ENCODE measurements at places on chromosomes 3 and 15.

DNA sequence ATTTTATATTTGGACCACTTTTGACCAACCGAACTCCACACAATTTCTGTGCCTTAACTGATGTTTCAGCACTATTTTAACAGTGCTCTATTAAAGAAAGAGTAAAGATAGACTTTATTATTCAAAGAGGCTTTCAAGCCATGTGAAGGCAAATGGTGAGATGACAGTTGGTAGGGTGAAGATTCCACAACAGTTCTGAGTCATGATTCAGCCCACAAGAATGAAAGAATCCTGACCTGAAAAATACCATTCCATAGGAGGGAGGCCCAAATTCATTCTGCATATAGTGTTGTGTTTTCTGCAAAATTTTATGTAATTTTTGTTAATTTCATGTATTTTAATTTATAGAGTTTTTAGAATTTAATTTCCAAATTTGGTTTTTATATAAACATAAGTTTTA lies 135.6 kb upstream of the STAC start:
- no peak for DNase-seq

- no peak for DNase-seq
Measured at GRCh38 chr3:76698136-76698706, 341.7 kb upstream of the ROBO2 start.

DNA sequence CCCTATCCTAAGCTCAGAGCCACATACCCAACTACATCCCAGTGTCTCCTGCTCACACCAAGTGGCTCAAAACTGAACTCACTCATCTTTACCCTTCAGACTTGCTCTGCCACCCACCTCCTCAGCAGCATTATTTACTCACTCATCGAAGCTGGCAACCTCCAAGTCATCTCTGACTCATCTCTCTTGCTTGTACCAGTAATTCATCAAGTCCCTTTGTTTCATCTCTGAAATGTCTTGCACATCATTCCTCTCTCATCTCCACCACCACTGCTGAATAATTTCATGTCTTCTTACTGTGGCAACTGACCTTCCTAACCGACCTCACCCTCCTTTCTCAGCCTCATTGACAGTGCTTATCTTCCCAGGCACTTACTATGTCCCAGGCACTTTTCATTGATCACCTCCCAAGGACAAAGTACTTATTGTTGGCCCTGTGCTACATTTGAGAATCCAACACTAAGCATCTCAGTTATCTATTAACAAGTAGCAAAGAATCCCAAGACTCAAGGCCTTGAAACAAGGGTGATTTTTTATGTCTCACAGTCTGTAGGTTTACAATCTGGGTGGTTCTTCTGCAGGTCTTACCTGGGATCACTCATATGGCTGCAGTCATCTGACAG lies 82.0 kb downstream of the MRPL46 start:
- DNase-seq = no peak

GRCh38 chr3:133938770-133939462 lies 43.2 kb upstream of the RAB6B start:
- no peak for DNase-seq

DNA sequence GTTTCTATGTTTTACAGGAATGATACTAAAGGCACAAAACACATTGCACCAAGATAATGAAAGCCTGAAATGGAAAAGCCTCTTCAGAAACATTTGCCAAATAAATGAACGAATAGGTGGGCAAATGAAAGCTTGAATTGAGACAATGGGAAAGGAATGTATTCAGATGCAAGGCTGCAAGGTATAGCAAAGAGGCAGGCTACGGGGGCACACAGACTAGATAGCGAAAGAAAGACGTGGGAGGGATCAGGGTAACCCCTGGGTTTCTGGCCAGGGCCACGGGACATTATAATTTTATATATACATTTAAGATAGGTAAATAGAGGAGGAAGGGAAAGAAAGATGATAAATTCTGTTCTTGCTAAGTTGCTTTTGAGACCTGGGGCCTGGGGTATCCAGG lies 95.9 kb upstream of the NLGN1 start:
- DNase-seq = no peak

DNA sequence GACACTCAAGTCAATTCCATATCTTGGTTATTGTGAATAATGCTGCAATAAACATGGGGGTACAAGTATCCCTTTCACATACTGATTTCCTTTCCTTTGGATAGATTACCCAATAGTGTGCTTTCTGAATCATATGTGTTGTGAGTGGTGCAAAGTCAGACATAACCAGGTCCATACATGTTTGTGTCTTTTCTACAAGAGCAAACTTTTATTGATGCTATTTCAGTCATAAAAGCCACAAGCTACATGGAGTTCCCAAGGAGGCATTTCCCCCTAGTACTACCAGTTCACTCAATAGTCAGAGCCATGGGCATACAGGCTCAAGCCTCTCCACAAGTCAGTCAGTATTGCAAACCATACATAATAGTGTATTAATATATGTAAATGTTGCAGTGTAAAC lies 10.1 kb downstream of the CEP63 start:
- DNase-seq = no peak

- no peak for DNase-seq
Measured at GRCh38 chr3:134598763-134599545, 51.9 kb downstream of the KY start.

- no peak for DNase-seq
Measured at GRCh38 chr3:39103791-39104552, 3.5 kb downstream of the GORASP1 start.

- DNase-seq = no peak
Measured at GRCh38 chr15:47266566-47266965, 450.7 kb upstream of the SEMA6D start.

Data from SIG-M5 (cell line).